NCI-H774 (cell line): ENCODE measurements at places on chromosomes 12 and 14.

DNA sequence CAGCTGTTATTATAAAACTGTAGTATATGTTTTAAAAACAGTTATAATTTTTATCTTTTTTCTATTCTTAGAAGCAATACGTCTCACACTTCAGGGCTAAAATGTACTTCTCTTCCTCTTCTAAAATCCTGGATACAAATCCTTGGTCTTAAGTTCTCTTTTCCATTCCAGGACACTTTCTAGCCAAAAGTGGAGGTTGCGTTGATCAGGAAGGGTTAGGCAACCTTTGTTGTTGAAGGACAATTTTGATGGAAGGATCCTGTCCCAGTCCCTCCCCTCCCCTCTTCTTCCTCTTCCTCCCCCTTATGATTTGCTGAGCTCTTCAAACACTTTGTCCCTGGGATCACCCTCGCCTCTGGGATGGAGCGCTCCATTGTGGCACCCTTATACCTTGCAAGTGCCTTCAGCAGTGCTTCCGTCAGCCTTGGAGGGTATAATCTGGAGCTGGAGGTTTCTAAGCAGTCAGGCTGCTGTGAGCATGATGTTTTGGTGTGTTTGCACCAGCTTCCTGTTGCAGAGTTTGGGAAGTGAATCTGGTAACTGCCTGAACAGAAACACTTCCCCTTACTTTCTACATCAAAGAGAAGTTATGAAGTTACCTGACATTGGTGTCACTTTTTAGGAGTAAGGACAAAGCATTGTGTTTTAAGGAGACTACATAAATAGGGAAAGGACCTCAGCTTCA is 87.4 kb upstream of the SLC38A2 start:
- DNase-seq: no peak

- DNase-seq: no peak
Observed at GRCh38 chr12:129847063-129847462, 56.8 kb downstream of the TMEM132D start.

- peak; percentile 35 for DNase-seq
Observed at GRCh38 chr12:130775953-130776856, 60.1 kb upstream of the RIMBP2 start.

GRCh38 chr14:39469094-39469710 is 37.0 kb upstream of the FBXO33 start:
- DNase-seq: no peak

GRCh38 chr12:79366374-79366773 is 324.4 kb downstream of the PAWR start:
- no peak for DNase-seq

DNA sequence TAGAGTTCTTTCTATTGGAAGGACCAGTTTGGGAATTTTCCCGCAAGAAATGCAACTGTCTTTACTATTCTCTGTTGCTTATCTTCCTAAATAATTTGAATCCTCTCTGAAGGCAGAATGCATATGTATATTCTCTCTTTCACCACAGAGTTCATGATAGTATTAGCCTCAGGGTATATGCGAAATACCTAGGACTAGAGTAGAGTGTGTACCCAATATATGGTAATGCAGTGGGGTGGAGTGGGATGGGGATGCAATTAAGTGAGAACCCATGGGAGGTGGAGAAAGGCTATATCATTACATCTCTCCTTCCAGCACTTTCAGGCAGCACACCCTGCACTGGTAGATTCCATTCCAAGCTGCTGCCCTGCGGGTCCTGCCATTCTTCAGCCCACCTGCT is 207.3 kb downstream of the ANO2 start:
- DNase-seq: no peak

DNA sequence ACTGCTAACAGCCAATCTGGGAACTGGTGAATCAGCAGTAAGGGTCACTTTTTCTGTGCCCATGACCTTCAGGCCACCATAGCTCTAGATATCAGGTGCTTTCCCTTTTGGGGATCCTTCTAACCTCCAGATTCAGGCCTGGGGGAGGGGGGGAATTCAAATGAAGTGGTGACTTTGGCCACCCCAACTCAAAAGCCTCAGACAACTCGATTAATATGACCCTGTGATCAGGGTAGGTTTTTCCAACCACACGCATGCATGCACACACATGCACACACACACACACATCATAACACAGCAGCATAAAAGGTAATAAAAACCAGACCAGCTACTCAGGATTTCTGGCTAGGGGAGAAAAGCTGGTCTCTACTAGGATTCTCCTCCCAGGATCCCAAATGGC is 5.3 kb downstream of the TBX3 start:
- no peak for DNase-seq

- DNase-seq: no peak
Observed at GRCh38 chr12:129069886-129070285, 216.6 kb downstream of the GLT1D1 start.

GRCh38 chr12:114888448-114888847 is 204.5 kb upstream of the TBX3 start:
- DNase-seq: no peak

- DNase-seq: no peak
Observed at GRCh38 chr12:60311940-60312339, 716.1 kb downstream of the SLC16A7 start.

DNA sequence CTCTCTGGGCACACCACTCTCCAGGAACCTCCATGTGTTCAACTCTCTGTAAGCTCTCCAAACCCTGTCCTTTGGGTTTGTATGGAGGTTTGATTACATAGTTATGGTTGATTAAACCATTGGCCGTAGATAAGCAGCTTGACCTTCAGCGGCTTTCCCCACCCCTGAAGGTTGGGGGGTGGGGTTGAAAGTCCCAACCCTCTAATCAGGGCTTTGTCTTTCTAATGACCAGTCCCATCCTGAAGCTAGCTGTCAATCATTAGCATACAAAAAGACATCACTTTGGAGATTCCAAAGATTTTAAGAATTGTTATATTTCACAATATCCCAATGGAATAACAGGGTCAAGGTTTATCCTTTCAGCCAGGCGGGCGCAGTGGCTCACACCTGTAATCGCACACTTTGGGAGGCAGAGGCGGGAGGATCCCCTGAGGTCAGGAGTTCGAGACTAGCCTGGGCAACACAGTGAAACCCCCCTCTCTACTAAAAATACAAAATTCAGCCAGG is 8.4 kb downstream of the FAM186A start:
- no peak for DNase-seq

DNA sequence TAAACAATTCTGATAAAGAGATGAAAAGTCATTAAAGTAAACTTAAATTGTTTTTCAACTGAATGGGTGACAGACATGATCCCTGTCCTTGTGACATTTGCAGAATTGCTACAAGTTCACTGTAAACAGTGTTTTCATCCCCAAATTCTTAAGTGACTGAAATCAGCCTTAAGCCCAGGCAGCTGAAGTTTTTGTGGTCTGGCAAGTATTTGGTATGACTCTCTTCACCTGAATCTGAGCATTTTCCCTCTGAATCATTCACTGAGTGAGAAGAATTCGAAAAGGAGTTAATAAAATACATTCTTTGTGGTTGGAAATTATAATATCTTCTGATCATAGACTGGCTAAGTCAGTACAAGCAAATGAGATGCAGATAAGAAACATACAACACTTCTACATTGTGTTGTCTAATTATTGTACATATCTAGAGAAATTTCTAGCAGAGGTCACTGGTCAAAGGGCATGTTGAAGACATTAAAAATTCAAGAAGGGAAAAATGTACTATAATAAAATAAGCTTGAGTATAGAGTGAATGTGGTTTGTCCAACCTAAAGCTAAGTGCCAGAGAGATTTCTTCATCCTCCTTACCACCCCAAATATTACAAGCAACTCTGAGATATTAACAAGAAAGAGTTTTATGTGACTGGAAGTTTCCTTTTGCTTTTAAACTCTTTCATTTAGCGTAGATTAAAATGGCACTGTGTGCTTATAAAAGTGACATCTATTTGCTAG is 177.8 kb upstream of the DIO2 start:
- no peak for DNase-seq

- DNase-seq: no peak
Observed at GRCh38 chr14:69299286-69300035, 39.5 kb downstream of the GALNT16 start.

DNA sequence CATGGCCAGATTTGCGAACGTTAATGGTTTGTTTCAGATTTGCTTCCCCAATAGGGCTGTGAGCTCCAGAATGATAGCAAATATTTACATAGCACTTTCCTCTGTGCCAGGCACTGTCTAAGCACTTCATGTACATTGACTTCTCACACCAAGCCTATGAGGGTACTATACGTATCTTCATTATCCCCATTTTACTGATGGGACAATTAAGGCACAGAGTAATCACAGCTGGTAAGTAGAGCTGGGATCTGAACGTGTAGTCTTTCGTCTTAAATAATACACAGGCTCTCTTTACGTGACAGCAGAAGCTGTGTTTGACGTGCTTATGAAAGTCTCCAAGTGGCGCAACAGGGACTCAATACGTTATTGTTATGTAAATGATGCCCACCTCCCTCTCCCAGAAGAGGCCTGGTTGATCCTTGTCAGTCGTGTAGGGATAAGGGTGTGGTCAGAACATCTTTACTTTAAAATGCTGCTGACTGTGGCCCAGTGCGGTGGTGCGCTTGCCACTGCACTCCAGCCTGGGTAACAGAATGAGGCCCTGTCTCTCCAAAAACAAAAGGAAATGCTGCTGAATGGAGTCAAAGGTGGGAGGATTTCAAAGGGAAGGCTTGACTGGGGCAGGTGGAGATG is 66.3 kb upstream of the TCL1B start:
- peak; percentile 43 for DNase-seq

GRCh38 chr14:105527826-105528585 is 1.6 kb downstream of the TMEM121 start:
- DNase-seq: peak; percentile 57

DNA sequence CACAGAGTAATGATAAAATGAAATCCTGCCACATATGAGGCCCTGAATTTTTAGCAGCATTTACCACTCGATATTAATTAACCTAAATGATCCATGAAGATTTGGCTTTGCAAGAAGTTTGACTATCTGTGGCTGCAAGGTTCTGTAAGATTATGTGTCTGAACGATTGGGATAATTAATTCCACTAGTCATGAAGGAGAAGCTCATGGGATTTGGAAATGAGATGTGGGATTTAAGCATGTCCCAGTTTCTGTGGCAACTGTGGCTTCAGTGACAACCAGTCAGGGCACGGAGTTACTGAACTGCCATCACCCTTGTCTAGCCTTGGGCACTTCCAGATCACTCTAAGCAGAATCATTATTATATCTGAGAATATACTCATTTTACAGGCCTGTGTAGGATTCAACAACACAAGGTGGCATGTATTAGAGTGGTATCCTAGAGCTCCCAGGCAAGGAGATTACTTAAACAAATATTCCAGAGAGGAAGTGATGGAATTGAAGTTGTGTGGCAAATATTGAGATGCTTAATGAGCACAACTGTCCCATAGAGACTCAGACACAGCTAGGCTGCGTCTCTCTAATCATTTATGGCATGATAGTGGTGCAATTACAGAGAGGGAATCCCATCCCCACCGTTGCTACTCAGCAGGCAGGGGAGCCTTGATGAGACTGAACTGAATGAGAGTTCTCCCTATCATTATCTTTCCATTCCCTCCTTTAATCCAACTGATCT is 205.0 kb upstream of the KRR1 start:
- no peak for DNase-seq

- DNase-seq: no peak
Observed at GRCh38 chr12:131030472-131031328, 77.0 kb downstream of the ADGRD1 start.

- no peak for DNase-seq
Observed at GRCh38 chr14:55938249-55938791, 179.9 kb upstream of the PELI2 start.

DNA sequence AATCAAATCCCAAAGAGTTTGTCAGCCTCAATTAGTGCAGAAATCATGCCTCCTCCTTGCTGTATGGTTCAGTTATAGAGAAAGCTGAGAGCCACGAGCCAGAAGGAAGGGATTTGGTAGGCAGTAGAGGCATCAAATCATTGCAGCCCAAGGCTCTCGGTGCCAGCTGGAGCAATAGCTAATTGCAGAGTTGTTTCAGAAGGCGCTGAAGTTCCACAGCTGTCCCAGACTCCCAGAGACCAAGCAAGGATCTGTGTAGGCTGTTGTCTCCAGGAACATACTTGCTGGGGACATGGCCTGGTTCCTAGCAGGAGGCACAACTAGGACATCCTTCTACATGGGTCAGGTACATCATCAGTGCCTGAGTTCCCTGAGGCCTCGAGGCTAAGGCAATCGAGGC is 80.4 kb upstream of the WSCD2 start:
- DNase-seq: no peak

DNA sequence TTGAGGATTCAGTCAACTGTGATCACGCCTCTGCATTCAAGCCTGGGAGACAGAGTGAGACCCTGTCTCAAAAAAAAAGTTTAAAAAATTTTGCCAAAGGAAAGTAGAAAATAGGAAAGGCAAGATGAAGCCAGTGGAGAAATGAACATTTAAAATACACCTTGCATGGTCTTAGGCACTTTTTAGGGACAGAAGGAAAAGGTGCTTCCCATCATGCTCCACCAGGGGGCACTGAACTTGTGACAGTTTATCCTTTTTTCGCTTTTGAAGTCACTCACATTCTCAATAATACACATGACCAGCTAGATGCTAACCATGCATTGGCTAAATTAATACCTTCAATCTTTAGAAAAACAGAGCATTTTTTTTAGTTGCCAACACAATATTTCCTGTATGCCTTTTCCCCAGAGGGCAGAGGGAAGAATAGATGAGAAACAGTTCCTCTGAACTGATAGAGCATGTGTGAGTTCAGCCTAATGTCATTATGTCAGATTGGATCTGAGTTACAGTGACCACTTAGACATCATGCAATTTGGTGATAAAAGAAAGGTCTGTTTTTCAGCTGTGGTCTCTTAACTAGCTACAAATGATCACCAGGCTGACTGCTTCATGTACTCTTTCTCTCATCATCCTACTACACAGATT is 221.8 kb upstream of the SSTR1 start:
- no peak for DNase-seq

DNA sequence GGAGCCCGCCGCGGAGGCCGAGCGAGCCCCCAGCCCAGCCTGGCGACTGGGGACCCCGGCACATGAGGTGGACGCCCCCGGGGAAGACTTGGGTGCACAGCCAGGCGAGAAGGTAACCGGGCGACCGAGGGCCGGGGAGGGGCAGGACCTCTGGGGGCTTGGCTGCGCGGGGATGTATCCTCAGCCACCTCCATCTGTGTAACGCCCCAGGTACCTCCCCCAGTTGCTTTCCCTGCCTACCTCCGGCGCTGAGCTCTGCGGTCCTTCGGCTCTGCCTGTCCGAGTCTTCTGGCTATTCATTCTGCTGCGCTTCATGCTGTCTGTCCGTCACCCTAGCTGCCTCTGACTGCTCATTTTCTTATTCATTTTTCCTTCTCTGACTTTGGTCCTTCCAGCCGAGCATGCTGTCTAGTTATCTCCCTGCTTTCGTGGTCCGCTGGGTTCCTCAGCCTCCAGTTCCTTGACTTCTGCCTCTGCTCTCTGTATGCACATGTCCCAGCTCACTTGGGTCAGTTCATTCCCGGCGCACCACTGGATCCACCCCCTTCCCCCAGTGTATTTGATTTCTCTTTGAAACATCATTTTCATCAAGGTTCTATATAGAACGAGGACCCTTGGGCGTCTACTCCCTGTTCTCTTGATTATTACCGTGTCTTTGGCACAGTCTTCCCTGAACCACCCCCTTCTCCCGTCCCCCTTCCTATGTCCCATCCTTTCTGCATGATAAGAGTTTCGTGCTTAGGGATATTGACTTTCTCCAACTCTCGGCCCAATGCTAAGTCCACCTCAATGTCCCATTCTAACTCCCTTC is 612 bp downstream of the PHC1 start:
- peak; percentile 57 for DNase-seq

GRCh38 chr12:77606348-77606747 is 224.3 kb upstream of the NAV3 start:
- DNase-seq: no peak
